ENCODE measurements at places on chromosomes 4 and X.

GRCh38 chrX:34918856-34919255, 23.7 kb upstream of the FAM47B start:
- no peak for DNase-seq

DNA sequence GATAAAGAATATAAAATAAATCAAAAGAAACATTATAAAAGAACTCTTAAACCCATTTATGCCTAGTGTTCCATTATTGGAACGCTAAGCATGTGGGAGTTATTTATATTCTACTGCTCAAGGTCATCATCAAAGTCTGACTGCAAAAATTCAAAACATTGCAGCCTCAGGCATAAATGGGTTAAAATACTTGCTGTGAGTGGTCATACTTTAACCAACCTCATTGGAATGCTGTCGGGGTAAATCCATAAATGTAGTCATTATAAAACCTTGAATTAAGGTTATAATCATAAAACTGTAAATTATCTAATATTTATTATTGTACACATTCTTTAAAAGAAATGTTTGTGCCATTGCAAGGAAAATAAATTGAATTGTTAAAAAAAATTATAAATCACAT, 55.0 kb downstream of the RPS6KA6 start:
- no peak for DNase-seq

- DNase-seq: peak; percentile 50
Measured at GRCh38 chr4:78613522-78614321, 62.2 kb downstream of the ANXA3 start.

DNA sequence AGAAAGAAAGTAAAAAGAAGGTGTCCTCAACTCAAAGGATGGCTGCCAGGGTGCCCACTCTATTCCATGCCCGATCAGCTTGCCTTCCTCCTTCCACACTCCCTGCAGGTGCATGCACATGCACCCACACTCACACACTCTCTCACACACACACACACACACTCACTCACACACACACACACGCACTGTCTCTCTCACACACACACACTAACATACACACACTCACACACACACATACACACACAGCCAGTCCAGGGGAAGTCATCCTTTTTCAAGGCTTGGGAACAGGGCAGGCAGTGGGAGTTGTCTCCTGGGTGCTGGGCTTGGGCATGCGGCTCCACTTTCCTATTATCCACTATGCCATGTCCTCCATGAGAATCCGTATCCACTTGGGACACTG, 50.4 kb downstream of the CRMP1 start:
- DNase-seq: no peak

Data from GM20000 (cell line).